ENCODE measurements at places on chromosomes 1 and 21.

GRCh38 chr1:190619724-190620123 lies 142.1 kb upstream of the BRINP3 start:
- DNase-seq: no peak

- no peak for DNase-seq
These were observed 36.5 kb upstream of the KIF21B start for GRCh38 chr1:201059871-201060555.

GRCh38 chr1:210627755-210628154 lies 299.1 kb downstream of the HHAT start:
- DNase-seq: no peak

GRCh38 chr1:53439337-53440207 lies 19.6 kb upstream of the DMRTB1 start:
- no peak for DNase-seq

DNA sequence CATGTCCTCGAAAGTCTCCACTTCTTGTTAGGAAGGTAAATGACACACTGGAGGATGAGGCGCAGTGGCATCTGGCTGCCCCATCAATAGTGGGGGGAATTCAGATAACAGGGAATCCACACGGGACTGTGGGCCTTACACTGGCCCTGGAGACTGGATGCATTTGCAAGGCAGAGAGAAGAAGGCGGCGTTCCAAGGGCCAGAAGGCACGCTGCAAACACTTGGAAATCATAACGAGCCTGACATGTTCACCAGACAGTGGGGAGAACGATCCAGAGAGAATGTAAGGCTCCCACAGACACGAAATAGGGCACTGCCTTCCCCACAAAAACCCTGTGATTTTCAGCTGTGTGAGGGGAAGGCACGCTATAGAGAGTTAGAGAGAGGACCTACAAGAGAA lies 70.5 kb downstream of the PGBD5 start:
- DNase-seq: no peak

DNA sequence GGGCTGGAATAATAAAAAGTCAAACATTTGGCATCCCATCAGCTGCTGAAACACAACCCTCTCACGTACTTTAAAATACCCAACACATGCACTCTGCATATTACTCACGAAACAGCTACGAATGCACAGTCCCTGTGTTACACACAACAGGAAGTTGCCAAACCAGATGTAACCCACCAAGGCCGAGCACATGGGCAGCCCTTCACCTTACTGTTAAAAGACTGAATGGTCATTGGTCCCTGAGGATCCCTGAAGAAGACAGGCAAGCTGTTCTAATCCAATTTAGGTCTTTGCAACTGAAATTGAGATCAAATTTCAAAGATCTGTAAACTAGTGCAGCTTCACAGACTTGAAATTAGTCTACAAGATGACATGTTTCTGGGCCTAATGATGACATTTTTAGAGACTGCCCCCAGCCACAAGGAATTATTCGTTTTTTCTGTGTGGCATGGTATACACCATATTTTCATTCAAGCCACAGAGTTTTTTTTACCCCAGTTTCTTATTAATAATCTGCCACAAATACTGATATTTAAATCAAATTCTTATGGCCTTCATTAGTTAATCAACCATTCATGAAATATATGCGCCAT lies 25.6 kb upstream of the IER5 start:
- no peak for DNase-seq

DNA sequence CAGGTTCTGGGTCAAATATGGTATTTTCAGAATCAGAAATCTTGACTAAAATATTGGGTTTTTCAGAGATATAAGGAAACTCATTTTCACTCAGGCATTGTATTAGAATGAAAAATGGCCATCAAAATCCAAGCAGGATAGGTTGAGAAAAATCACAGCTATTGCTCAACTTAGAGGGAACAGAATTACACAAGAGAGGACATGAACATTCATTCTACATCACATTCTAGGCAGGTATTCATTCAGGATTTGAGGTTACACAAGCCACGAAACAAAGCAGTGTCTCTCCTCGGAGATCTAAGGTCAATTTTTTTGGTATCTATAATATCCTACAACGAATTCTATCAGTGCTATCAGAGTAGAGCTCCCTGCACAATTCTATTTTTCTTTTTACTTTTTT lies 163.6 kb upstream of the HP1BP3 start:
- no peak for DNase-seq

Data from GM12891 (cell line).